RKO (cell line): ENCODE measurements at places on chromosomes 3 and 15.
A peak's percentile ranks its signal among the peaks of the same experiment; 100 is the strongest.

DNA sequence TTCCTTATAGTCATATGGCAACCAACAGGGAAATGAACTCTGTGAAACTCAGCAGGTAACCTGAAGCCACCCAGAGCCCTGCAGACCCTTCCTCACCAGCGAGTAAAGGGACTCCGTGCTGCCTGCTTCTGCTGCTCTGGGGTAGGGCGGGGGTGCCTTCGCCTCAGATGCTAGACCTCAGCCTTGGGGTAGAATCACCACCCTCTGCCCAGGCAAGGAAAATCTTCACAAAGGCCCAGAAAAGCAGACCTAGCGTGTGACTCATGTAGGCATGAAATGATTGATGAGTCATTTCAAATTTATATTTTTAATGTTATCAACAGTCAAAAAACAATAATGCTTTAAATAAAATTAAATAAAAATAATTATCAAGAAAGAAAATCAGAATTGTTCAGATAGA lies 6.6 kb downstream of the STIMATE start:
- no peak for DNase-seq

GRCh38 chr15:48939648-48940047 lies 24.1 kb downstream of the SHC4 start:
- DNase-seq: peak; percentile 69

DNA sequence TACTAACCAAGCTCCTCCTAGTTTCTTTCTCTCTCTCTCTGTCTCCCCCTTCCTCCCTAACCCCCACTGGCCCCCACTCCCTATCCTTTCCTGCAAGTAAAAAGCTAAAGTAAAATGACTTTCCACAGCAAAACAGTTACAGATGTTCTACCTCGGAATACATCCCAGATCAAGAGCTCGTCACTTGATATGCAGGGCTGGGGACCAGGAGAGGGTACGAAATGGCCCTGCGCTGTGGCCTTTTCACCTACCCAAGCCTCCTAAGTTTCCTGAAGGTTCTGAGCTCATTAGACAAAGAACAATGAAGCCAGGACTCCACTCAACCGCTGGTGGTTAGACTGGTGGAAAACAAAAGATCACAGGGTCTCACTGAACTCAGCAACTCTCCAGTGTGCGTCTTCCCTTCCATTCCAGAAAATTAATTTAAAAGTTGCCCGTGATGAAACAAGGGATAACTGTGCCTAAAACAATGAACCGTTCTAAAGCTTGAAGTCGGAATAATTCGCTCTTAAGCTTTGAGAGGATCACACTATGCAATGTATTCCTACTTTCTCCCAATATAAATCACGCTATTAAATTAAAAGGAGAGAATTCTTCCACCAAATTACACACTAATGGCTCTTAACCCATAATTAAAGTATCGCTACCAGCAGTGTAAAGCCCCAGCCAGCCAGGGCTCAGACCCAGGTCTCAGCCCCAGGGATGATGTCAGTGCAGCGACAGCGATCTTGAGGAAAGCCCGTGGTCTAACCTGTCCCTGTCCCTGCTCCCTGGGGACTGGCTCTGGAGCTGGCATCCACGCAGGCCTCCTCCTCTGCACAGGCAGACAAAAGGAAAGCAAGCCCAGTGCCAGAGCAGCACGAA lies 5.0 kb downstream of the VGLL4 start:
- DNase-seq: no peak

GRCh38 chr15:41927536-41927935 lies 33.7 kb upstream of the SPTBN5 start:
- DNase-seq: no peak

GRCh38 chr3:177929310-177929709 lies 606.9 kb upstream of the KCNMB2 start:
- no peak for DNase-seq

DNA sequence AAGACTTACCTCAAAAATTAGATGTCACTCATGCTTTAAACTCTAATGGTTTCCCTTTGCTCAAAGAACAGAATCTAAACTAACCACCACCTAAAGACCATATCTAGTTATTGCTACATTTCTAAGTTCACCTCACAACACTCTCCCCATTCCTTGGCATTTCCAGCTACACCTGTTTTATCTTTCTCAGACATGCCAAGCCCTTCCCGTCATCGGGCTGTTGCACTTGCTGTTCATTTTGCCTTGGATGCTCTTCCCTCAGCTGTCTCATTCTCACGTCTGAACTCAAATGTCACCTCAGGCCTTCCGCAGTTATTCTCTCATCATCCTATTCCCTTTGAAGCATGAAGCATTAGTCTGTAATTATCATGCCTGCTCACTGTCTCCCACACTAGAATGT lies 1.1 kb upstream of the ACTR8 start:
- no peak for DNase-seq
